ENCODE measurements at places on chromosomes 3 and 15.

GRCh38 chr3:27342267-27342666 is 26.9 kb downstream of the NEK10 start:
- no peak for DNase-seq

DNA sequence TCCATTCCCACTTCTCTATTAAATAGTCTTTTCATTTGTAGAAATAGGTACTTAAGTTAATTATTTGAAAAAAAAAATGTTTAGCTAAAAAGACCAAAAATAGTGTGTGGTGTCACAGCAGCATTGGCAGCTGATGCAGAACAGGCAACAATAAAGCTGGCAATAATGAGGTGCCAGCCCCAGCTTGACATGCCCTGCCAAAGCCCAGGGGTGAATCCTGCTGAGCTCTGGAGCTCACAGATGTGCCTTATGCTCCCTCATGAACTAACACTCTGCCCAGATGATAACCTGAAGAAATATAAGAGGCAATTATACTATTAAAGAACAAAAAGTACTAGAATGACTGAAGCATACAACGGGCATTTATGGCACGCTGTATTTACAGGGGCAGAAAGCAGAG is 63.8 kb downstream of the IGSF11 start:
- no peak for DNase-seq

DNA sequence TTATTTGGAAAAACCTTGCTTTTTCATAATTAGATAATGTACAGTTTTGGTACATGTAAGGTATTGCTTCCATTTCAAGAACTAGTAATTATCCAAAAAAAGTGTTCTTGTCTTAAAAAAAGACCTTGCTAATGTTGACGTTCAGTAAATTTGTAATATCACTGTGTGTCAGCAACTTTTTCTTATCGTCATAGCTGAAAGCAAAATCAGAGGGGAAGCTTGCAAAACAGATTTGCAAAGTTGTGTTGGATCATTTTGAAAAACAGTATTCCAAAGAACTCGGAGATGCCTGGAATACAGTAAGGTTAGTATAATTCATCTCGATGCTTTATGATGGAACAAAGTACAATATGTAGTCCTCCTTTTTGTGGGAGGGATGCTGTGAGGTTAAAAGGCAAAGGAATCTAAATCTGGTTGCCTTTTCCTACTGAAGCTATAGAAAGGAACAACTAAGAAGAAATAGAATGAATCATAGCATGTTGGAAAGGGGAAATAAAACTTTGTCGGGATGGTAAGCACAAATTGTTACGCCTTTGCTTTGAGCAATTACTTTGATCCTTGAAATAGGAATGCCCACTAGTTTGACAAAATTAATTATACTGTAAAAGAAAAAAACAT is 1.5 kb downstream of the NSUN3 start:
- no peak for DNase-seq

- no peak for DNase-seq
Observed at GRCh38 chr3:52525680-52526561, 7.7 kb downstream of the NT5DC2 start.

DNA sequence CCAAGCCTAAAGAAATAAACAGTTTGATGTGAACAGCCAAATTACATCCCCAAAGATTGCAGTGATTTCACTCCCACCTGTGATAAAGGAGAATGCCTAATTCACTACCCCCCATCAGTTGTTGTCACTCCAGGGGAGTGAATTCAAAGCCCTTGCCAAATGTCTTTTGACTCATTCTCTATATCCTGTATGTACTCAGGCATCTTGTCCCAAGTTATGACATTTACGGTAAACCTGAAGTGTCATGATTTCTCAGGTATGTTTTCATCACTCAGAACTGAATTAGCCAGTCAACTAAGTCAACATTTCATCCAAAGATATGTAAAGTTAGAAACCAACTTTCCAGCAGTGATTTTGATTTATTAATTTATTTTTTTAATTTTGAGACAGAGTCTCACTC is 22.0 kb upstream of the HERC1 start:
- no peak for DNase-seq

- no peak for DNase-seq
Observed at GRCh38 chr3:98021830-98022560, 13.1 kb downstream of the GABRR3 start.

GRCh38 chr3:3134750-3135448 is 8.2 kb downstream of the TRNT1 start:
- no peak for DNase-seq

DNA sequence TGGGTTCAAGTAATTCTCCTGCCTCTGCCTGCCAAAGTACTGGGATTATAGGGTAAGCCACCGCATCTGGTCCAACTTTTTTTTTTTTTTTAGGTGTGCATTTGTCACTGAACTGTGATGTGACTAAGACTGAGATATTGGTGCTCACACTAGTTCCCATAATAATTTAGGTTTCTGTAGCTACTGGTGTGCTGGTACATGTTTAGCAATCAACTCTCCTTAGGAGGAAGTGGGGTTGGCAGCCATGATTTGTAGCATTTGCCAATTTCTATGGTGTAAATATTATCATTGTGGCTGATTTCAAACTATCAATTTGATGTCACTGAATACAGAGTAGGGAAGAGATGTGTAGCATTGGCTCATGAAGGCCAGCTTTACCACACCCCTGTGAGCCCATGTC is 372.7 kb downstream of the EDEM1 start:
- DNase-seq, result no peak

Measured in right atrium auricular region (tissue), 2 donors.